ENCODE measurements at places on chromosomes 1 and 21. TPM values are rescaled to one million over a fixed set of nuclear protein-coding genes. Genes with fewer than 3 reads are reported as not detected.

PRAMEF13 gene
- not detected for total RNA-seq

SYCP1 gene
- total RNA-seq, result not detected

SLC9C2 gene
- total RNA-seq, result not detected

APOBEC4 gene
- not detected for total RNA-seq

TNNT2 gene
- total RNA-seq, result not detected

PERM1 gene
- not detected for total RNA-seq

VWA1 gene
- 82.0 TPM for total RNA-seq

Data from right lobe of liver (tissue), 6 donors.